CD4-positive, alpha-beta T cell (primary cell): ENCODE measurements at places on chromosomes 4 and X.

DNA sequence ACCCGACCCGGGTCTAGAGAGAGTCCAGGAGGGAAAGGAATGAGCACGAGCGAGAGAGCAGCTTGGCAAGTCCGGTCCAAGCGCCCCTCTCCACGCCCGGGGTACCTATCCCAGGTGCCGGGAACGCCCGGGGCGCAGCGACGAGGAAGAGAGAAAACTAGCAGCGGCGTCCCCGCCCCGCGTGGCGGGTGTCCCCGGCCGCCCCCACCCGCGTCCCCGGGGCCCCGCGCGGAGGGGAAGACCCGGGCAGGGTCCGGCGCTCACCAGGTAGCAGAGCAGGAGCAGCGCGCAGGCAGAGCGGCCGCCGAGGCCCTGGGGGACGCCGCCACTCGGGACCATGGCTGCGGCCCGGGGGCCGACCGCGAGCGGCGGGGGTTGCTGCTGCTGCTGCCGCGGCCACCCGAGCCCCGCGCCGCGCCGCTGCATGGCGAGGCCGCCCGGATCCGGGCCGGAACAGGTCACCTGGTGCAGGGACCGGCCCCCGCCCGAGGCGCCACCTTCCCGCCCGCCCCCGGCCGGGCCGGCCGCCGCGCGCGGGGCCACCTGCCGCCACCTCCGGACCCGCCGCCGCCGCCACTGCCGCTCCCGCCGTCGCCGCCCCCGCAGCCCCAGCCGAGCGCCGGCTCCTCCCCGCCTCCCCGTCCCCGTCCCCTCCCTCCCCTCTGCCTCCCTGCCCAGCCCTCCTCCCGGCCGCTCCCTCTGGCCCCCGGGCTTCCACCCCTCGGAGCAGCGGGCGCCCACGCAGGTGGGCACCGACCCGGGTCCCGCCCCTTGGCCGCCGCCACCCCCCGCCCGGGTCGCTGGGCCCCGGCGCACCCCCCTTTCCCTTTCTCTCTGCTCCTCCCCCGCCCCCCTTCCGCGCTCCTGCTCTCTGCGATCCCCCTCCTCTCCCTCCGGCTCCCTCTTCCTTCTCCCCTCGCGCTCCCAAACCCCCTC lies at the start of gene SEL1L3:
SEL1L3 (minus strand) TSS at position 578 of the 936 bp plus-strand sequence; CDS start at position 426, 152 bp downstream.
- DNase-seq = peak; percentile 30

DNA sequence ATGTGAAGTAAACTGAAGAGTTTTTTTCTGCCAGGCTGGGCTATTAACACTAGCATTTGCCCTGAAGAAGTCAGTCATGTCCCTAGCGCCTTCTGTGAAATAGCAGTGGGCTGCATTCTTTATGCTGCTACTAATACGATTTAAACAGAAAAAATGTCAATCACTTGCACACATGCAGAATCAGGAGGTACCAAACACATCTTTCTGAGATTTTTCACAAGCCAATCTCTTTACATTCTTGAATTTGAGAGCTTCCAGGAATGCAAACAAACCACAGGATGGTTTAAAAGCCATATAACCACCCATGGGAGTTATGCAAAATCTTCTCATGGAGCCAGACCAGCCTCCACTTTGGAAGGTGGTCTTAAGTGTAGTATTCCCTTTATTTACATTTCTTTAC lies 220.1 kb downstream of the IQCM start:
- no peak for DNase-seq

DNA sequence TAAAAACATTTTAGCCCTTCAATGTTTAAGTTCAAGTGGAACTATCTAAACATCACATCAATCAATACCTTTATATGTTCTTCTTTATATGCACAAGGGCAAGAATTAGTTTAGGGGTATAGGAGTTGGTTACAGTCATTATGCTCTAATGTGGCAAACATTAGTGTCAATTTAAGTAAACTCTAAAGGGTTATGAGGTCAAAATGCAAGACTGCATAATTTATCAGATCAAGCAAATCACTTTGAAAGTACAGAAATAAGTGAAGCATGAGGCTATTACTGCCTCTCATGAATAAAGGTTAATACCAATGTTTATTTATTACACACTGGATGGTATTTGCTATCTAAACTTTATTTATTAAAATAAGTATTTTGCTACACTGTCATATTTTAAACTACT lies 59.7 kb downstream of the MAB21L2 start:
- DNase-seq = no peak

DNA sequence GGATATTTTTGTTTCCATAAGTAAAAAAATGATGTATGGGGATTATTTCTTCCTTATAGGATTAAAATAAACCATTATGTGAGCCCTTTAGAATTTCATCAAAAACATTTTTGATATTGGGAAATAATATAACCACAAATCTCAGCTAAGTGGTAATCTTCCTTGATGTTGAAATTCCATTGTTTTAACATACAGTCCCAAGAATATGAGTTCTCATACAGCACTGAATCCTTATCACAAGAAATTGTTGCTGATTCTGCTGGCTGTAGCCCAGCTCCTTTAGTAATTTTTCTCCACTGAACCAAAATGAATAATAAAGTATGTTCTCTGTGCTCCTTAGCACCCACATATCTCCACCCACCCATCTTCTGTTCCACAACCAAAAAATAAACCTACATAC lies 41.9 kb upstream of the FAM47B start:
- DNase-seq = no peak

DNA sequence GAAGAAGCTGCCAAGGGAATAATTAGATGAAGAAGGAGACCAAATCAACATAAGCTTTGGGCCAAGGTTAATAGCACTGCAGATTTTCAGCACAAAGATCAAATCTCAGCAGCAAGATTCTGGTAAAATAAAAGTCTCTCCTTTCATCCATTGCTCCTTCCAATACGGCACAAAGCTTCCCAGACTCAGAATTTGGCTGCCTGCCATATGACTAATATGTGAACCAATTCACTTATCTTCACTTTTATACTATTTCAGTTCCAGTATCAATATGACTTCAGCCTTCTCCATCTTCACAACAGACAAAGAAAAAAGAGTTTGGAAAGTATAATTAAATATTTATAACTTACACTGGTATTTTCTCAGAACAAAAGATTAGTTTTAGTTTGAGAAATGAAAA lies 978.3 kb upstream of the GRID2 start:
- no peak for DNase-seq

- no peak for DNase-seq
Measured at GRCh38 chr4:37665333-37666320, 20.5 kb downstream of the RELL1 start.

DNA sequence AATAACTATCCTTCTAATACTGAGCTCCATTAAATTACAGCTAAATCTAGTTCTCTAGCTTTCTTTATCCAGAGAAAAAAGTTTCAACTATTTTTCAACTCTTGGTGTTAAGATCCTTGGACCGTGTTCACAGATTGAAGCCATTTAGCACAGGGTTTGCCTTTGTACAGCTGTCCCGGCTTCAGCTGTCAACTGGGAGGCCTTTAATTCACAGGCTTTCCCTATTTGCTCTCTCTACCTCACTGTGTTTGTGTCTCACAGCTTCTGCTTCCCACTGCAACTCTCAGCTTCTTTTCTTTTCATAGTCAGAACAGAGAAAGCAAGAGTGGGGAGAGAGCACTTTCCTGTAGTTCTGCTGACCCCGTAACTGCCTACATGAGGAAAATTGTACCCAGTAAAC lies 76.9 kb upstream of the SMAD1 start:
- DNase-seq = no peak

DNA sequence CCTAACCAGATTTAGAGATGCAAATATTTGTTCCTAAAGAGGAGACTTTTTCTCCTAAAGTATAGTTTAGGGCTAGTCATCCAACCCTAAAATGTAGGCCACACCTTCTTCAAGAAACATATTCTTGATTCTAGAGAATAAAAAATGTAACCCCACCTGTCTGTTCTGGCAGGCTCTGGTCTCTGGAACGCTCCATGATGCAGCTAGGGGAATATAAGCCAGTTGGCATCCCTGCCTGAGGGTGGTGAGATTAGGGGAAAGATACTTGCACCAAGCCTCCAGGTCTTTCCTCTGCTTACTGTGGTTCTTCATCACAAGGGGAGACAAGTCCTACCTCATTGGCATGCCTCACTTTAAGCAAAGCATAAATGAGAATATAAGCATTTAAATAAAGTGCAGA lies 21.2 kb upstream of the TBC1D9 start:
- no peak for DNase-seq

DNA sequence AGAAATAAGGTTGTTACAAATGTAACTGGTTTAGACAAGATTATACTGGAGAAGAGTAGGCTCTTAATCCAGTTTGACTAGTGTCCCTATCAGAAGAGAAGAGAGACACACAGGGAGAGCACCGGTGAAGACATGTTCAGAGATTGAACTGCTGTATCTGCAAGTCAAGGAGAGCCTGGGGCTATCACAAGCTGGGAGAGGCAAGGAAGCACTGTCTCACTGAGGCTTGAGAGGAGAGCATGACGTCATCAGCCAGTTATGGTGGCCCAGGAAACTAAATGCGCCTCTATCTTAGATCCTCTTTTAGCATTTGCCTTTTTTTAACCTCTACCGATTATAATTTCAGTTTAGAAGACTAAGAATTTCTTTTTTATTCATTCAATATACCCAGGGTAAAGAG lies 583.4 kb downstream of the TRAM1L1 start:
- DNase-seq = no peak

GRCh38 chrX:150692296-150692695 lies 900 bp upstream of the MTMR1 start:
- no peak for DNase-seq
